ENCODE measurements at places on chromosomes 4 and X. TPM values are rescaled to one million over a fixed set of nuclear protein-coding genes. Genes with fewer than 3 reads are reported as not detected.
A peak's percentile ranks its signal among the peaks of the same experiment; 100 is the strongest.

GRCh38 chrX:152892499-152892898 lies 5.4 kb upstream of the ZNF185 start:
- DNase-seq = no peak

GRCh38 chr4:184475498-184475897 lies 1.1 kb upstream of the IRF2 start:
- no peak for DNase-seq

GLOD5 gene
- total RNA-seq = not detected

- no peak for DNase-seq
Measured at GRCh38 chrX:101260435-101260834, 30.7 kb downstream of the TAF7L start.

G6PD gene
- total RNA-seq = 46.3 TPM

DNA sequence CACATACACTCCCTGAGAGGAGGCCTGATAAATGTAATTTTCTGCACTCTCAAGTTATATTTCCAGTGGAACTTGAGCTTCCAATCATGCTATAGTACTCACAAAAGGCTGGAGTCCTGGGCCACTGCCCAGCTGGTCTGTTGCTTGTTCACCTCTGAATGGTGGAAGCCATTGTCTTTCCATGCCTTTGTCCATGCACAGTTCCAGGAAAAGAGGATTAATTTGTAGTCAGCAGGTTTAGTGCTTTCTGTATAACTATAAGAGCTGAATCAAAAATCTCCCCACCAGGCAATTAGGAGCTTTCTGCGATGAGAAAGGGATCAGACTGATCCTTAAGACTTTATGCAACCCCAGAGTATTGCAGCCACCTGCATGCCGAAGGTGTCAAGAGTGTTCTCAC lies 195.4 kb upstream of the PGRMC2 start:
- DNase-seq = no peak

GRCh38 chrX:129925305-129926092 lies 19.5 kb downstream of the UTP14A start:
- DNase-seq = peak; percentile 71

DNA sequence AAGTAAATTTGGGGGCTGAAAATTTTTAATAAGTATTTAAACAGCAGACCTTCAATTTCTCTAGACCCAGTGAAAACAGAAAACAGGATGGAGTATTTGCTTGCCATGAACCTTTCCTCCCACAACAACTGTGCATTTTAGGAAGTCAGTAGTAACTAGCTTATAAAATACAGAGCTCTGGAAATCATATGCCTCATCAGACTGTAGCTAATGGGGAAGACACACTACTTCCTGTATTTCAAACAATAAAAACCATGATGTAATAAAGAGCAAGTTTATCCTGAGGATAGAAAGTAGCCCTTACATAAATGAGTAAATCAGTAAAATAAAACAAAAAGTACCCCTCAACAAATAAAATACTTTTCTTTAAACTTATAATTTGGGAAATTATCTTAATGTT lies 280.1 kb upstream of the ZFP42 start:
- no peak for DNase-seq

DNA sequence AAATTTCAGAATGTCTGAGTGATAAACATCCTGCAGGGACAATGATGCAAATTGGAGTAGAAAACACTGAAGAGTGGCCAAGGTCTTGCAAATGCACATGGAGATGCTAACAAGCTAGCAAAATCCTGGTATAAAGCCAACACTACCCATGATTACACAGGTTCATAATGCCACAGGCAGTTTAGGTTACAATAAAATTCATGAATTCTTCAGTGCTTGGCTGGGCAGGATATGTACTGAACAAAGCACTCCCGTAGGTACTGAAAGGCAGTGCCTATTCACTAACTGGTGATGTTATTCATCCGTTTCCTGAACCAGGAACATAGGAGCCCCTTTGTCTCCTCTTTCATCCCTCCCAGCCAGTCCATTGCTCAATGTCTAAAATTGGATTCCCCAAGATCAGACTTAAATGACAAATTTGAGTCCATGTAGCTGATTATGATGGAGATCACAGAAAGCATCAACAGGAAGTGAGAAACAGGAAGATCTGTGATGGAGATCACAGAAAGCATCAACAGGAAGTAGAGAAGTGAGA lies 244.5 kb downstream of the DMD start:
- DNase-seq = no peak

COL4A6 gene
- total RNA-seq = not detected

DNA sequence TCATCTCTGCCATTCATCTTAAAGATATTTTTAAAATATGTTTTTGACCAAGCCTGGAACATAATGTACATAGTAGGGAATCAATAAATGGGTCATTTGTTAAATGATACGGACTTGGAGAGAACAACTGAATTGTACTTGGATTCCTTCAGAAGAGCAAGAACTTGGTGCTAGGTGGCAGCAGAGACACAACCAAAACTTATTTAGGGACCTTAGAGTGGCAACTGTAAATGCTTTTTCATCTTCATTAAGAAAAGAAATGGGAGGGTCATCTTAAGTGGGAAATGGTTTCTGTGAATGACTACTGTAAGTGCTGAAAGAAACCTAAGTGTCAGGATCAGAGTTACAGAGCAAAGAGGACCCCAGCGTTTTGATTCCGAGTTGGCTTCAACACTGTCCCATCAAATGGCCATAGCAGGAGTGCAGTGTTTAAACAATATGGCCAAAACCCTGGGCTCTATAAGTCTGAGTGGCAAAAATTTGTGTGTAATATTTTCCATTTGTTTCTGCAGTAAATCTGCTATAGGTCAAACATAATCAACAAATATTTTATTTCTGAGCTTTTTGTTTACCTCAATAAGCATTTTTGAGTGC lies 213.6 kb downstream of the PALLD start:
- DNase-seq = no peak

DNA sequence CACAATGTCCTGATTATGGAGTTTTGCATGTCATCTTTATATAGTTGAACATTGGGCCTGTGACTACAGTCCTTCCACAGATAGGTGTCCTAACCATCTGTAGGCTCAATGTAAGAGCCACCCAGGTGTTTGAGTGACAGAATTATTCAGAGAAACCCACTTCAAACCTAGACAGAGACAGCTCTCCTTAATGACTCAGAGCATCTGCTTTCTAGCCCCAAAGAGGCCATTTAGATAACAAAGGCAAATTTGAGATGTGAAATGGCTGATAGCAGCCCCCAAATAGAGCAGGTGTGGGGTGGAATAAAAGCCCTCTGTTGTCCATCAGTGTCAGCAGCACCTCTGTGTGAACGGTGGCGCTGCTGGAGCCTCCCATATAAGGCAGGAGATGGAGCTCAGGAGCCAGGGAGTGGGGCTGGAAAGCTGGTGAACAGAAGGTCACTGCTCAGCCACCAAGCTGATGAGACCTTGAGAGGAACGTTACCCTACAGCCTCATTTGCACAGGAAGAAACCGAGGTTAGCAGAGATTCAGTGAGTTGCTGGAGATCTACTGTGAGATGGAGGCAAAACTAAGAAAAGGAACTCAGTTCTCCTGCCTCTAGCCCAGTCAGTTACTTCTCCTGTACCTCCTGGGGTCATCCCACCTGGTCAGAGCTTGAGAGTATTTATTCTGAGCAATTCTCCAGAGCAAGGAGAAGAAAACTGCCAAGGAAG lies 153.3 kb upstream of the LNX1 start:
- no peak for DNase-seq

ZBTB33 gene
- 27.6 TPM for total RNA-seq

FAM184B gene
- not detected for total RNA-seq

- no peak for DNase-seq
Measured at GRCh38 chrX:118504581-118504980, 9.0 kb downstream of the DOCK11 start.

DNA sequence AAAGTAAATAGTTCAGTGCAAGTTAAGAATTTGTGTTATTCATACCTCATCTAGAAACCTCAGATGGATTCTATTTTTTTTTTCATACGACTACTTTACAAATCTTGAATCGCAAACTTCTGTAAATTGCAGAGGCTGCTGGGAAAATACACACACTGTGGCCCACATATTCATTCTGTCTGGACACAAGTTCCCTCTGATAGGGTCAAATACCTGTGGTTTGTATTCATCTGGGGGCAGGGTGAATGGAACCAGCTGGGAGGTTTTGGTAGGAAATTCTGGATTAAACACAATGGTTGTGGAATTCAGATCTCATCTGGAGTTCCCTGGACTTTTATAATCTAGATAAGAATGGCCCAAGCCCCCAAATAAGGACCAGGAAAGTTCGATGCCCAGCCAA lies 56.2 kb downstream of the SPATA18 start:
- DNase-seq = no peak

- no peak for DNase-seq
Measured at GRCh38 chrX:14359316-14359715, 170.0 kb upstream of the GLRA2 start.

- DNase-seq = no peak
Measured at GRCh38 chr4:92333016-92333415, 29.2 kb downstream of the GRID2 start.

HMGB2 gene
- 106 TPM for total RNA-seq

DNA sequence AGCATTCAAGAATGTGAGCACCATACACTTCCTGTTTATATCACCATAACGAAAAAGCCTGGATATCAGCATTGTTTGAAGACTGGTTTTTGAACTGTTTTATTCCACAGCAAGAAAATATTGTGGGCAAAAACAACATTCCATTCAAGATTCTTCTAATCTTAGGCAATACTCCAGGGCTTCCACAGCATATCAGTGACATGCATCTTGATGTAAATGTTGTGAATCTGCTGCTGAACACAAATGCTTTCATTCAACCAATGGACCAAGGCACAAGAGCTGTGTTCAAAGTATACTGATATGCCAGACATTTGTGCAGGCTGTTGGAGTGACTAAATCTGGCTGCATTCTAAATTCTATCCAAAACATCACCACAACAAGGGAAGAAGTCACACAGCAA lies 260.1 kb upstream of the ETNPPL start:
- no peak for DNase-seq

DNA sequence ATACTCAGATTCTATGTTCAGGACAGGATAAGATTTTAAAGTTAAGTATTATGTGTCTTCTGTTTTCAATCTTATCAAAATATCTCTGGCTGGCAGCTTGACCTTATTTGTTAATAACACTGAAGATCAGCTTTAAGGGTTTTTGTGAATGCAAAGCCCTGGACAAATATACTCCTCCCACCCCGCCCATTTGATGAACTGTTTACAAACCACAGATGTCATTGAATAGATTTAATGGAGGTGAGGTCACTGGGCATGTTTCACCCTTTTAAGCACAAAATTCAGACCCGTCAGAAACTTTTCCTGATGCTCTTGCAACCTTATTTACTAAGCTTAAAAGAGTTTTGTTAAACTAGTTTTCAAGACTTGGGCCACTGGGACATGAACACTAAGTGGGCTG lies 10.1 kb upstream of the CXCL8 start:
- DNase-seq = no peak

DNA sequence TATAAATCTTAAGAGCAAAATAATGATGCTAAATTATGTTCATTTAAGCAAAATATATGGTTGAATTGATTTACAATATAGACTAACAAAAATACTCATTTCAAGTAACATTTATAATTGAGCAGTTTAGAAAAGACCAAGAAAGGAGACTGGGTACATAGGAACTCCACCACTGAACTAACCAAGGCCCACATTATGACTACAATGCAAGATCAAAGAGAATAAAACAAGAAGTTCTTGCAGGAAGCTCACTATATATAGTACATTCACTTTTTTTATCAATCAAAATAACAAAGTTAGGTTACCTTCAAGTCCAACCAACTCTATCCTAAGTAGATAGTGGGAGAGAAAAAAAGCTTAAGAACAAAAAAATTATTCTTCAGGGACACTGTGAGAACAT lies 8.0 kb downstream of the CHIC2 start:
- no peak for DNase-seq

Data from naive thymus-derived CD4-positive, alpha-beta T cell (primary cell).